Spinal cord (tissue), 10 donors: ENCODE measurements at places on chromosomes 6 and 20. TPM values are rescaled to one million over a fixed set of nuclear protein-coding genes. Genes with fewer than 3 reads are reported as not detected.

FAM83D gene
- total RNA-seq = 8.1 TPM

LHFPL5 gene
- total RNA-seq = 0.44 TPM

BANF2 gene
- not detected for total RNA-seq

MATN4 gene
- total RNA-seq = 21.2 TPM

TDRD6 gene
- 1.2 TPM for total RNA-seq

AVP gene
- not detected for total RNA-seq

F13A1 gene
- 43.1 TPM for total RNA-seq

CAP2 gene
- total RNA-seq = 17.5 TPM

WASF1 gene
- 63.7 TPM for total RNA-seq

SLC39A7 gene
- 87.3 TPM for total RNA-seq

NKX2-4 gene
- total RNA-seq = not detected

TRIM10 gene
- 2.2 TPM for total RNA-seq

SEL1L2 gene
- not detected for total RNA-seq

ADGRB3 gene
- 26.9 TPM for total RNA-seq

LY6G6D gene
- total RNA-seq = 1.1 TPM

GPLD1 gene
- 13.1 TPM for total RNA-seq

TOX2 gene
- total RNA-seq = 2.8 TPM

PKHD1 gene
- total RNA-seq = 0.11 TPM

MYLIP gene
- total RNA-seq = 20.1 TPM

PRKN gene
- total RNA-seq = 9.5 TPM

VSX1 gene
- total RNA-seq = 0.59 TPM

PRDM13 gene
- 1.7 TPM for total RNA-seq

HLA-B gene
- total RNA-seq = 168 TPM

COL9A3 gene
- total RNA-seq = 151 TPM

SLC4A11 gene
- total RNA-seq = 0.50 TPM

MLN gene
- total RNA-seq = not detected

EDN1 gene
- total RNA-seq = 10.9 TPM

PLAGL1 gene
- 22.7 TPM for total RNA-seq

SOX18 gene
- total RNA-seq = 2.4 TPM

ZNF334 gene
- 17.6 TPM for total RNA-seq

LY6G5C gene
- total RNA-seq = 3.3 TPM

AP5S1 gene
- 18.7 TPM for total RNA-seq

C20orf202 gene
- 0.66 TPM for total RNA-seq

PRND gene
- 27.0 TPM for total RNA-seq

C6orf141 gene
- total RNA-seq = 1.4 TPM

RNF114 gene
- total RNA-seq = 61.2 TPM

PGC gene
- not detected for total RNA-seq

EFCAB8 gene
- total RNA-seq = 0.10 TPM

GHRH gene
- total RNA-seq = not detected

ECT2L gene
- 0.89 TPM for total RNA-seq

CPNE5 gene
- 9.6 TPM for total RNA-seq

SLC22A16 gene
- total RNA-seq = 1.3 TPM
